Activated naive CD8-positive, alpha-beta T cell treated with anti-CD3 and anti-CD28 coated beads, Interleukin-2, amount 10 ng/mL, durations not matched to agents 7 days and 5 days (primary cell): ENCODE measurements at places on chromosomes 11 and 22. TPM values are rescaled to one million over a fixed set of nuclear protein-coding genes. Genes with fewer than 3 reads are reported as not detected.

GRCh38 chr11:33857933-33858371 lies 33.9 kb downstream of the LMO2 start:
- DNase-seq: peak; percentile 74
- no peak overlapping the region for H3K4me3 ChIP-seq
- no peaks in the 10 kb centered on the region for H3K36me3 ChIP-seq
- H3K4me1 ChIP-seq: no peaks in the 10 kb centered on the region

- H3K27ac ChIP-seq: no peak overlapping the region
- H3K4me3 ChIP-seq: no peak overlapping the region
- no peaks in the 10 kb centered on the region for H3K36me3 ChIP-seq
- no peaks in the 10 kb centered on the region for H3K4me1 ChIP-seq
- DNase-seq: no peak
Observed at GRCh38 chr11:35478471-35479091, 46.8 kb downstream of the PAMR1 start.

- peaks cover 32% of the 10 kb centered on the region for H3K4me1 ChIP-seq
- no peak for DNase-seq
- H3K27ac ChIP-seq: peak overlapping the region; percentile 47
- H3K4me3 ChIP-seq: no peak overlapping the region
Observed at GRCh38 chr11:83069441-83070043, 2.2 kb downstream of the RAB30 start.

DNA sequence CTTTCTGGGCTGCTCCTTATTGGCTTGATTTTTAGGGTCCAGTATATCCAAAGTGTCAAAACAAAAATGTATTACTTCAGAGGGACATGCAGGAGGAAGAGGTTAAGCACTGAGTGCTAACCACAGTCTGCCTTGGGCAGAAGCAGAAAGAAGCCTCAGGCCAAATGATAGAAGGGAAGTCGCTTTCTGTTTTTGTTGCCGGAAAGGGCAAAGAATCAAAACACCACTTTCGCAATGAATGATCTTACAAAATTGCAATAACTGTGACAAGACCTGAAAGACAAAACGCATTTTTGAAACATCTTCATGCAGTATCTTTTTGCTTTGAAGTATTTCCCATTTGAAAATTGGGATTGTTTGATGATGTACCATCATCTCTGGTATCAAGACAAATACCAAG lies 70.1 kb upstream of the PICALM start:
- H3K4me3 ChIP-seq: peak overlapping the region; percentile 69
- peaks cover 43% of the 10 kb centered on the region for H3K4me1 ChIP-seq
- DNase-seq: no peak
- H3K36me3 ChIP-seq: no peaks in the 10 kb centered on the region

- H3K27ac ChIP-seq: no peak overlapping the region
- no peaks in the 10 kb centered on the region for H3K27me3 ChIP-seq
- peaks cover 22% of the 10 kb centered on the region for H3K36me3 ChIP-seq
- H3K4me3 ChIP-seq: no peak overlapping the region
- no peaks in the 10 kb centered on the region for H3K4me1 ChIP-seq
- no peak for DNase-seq
Observed at GRCh38 chr11:95831198-95831883, 41.0 kb downstream of the CEP57 start.

GRCh38 chr11:126781942-126782341 lies 218.6 kb downstream of the KIRREL3 start:
- no peak overlapping the region for H3K27ac ChIP-seq
- no peak overlapping the region for H3K4me3 ChIP-seq
- H3K27me3 ChIP-seq: peaks cover 3% of the 10 kb centered on the region
- H3K36me3 ChIP-seq: no peaks in the 10 kb centered on the region
- H3K4me1 ChIP-seq: no peaks in the 10 kb centered on the region

DNA sequence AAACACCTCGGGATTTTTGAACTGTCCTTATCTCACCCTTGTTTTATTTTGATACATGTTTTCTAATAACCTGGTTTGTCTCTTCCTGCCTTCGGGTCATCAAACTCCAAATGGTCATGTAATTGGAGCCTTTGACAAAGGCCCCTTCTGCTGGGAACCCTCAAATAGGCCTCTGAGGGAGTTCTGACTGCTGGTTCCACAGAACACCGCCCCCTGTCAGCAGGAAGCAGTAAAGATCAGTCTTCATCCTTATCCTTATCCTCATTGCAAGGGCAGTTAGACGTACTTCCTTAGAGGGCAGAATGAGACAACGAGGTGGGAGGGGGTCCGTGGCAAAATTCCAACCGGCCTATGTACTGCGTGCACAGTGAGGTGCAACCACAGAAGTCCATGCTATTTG lies 12.1 kb downstream of the TRIM51 start:
- no peak overlapping the region for H3K4me3 ChIP-seq
- no peaks in the 10 kb centered on the region for H3K36me3 ChIP-seq
- no peaks in the 10 kb centered on the region for H3K27me3 ChIP-seq

DNA sequence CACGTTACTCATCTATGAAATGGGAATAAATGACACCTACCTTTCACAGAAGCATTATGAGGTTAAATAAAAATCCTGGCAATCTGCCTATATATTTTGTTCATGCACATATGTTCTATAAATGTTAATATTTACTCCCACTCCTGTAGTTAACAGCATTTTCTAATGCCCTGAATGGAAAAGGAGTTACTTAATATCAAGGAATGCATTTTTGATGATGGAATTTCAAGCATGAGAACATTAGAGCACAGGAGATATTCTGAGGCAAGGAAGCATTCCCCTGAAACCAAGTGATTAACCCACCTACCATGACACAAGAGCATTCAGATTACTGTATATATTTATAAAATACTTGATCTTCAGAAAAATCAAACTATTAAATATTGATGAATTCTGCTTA lies 102.1 kb downstream of the ARHGAP32 start:
- DNase-seq: no peak
- no peak overlapping the region for H3K4me3 ChIP-seq
- no peak overlapping the region for H3K27ac ChIP-seq
- H3K4me1 ChIP-seq: no peaks in the 10 kb centered on the region
- H3K27me3 ChIP-seq: no peaks in the 10 kb centered on the region
- H3K36me3 ChIP-seq: no peaks in the 10 kb centered on the region

DNA sequence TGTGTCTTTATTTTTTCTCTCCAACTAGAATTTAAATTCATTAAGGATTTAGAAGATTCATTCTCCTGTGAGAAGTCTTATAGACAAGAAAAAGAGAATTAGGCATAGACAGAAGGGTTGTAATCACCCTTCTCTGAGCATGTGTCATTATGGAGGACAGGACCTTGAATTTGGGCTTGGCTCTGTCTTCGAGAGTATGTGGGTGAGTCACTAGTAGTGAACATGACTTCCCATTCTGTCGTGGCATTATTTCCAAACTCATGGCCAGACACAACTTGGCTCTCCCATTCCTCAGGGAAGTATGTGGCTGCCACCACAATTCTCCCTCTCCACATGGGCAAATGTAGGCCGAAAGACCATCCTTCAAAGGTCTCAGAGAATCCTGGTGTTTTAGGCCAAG lies 14.3 kb upstream of the ANKK1 start:
- H3K4me1 ChIP-seq: no peaks in the 10 kb centered on the region
- no peak overlapping the region for H3K4me3 ChIP-seq
- H3K36me3 ChIP-seq: peaks cover 3% of the 10 kb centered on the region
- DNase-seq: no peak
- H3K27ac ChIP-seq: no peak overlapping the region
- no peaks in the 10 kb centered on the region for H3K27me3 ChIP-seq

- H3K27ac ChIP-seq: no peak within 1 kb of the TSS
- H3K36me3 ChIP-seq: no peaks in the 10 kb centered on the region
- peak within 1 kb of the TSS; percentile 69 for H3K4me3 ChIP-seq
- peak; percentile 45 for DNase-seq
- peaks cover 17% of the 10 kb centered on the region for H3K4me1 ChIP-seq
- H3K27me3 ChIP-seq: peaks cover 19% of the 10 kb centered on the region
Observed at GRCh38 chr11:45922425-45923082, at the start of gene LARGE2. Gene LARGE2, plus strand, starts transcription at chr11:45922656. Its CDS starts 227 bp downstream, at chr11:45922883.

GRCh38 chr11:107705027-107705426 lies 6.8 kb downstream of the SLN start:
- no peaks in the 10 kb centered on the region for H3K36me3 ChIP-seq
- peaks cover 23% of the 10 kb centered on the region for H3K27me3 ChIP-seq
- H3K4me3 ChIP-seq: no peak overlapping the region
- no peak for DNase-seq

GRCh38 chr22:37507731-37508130 lies 11.5 kb downstream of the CARD10 start:
- H3K27ac ChIP-seq: no peak overlapping the region
- no peak overlapping the region for H3K4me3 ChIP-seq
- H3K27me3 ChIP-seq: no peaks in the 10 kb centered on the region
- H3K36me3 ChIP-seq: no peaks in the 10 kb centered on the region
- no peak for DNase-seq

DNA sequence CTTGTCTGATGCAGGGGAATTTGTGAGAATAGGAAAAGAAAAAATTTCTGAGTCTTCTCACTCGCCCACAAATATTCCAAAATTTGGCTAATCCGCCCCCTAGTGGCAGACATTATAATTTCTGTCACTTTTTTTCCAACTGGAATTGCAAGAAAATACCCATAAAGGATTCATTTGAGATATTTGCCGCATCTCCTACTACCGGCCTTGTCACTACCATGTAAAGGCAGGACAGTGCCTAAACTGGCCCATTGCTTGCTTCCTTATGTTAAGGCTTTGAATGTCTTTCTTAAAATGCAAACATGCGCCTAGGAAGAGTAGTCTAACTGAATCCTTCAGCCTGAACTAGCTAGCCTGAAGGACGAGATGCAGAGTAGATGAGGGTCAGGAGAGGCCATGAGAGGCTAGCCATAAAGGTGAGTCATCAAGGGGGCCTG lies 9.3 kb upstream of the CEP295 start:
- no peak overlapping the region for H3K27ac ChIP-seq
- DNase-seq: no peak
- H3K4me3 ChIP-seq: no peak overlapping the region
- H3K27me3 ChIP-seq: peaks cover 21% of the 10 kb centered on the region
- H3K4me1 ChIP-seq: peaks cover 2% of the 10 kb centered on the region

GRCh38 chr11:115896084-115896483 lies 391.9 kb upstream of the CADM1 start:
- H3K27ac ChIP-seq: no peak overlapping the region
- H3K4me3 ChIP-seq: no peak overlapping the region
- DNase-seq: no peak
- no peaks in the 10 kb centered on the region for H3K36me3 ChIP-seq

- H3K36me3 ChIP-seq: peaks cover 4% of the 10 kb centered on the region
- DNase-seq: no peak
- H3K4me3 ChIP-seq: no peak overlapping the region
- H3K27me3 ChIP-seq: peaks cover 3% of the 10 kb centered on the region
- H3K4me1 ChIP-seq: peaks cover 14% of the 10 kb centered on the region
- H3K27ac ChIP-seq: no peak overlapping the region
Observed at GRCh38 chr11:61172888-61173287, 11.7 kb upstream of the VPS37C start.

DNA sequence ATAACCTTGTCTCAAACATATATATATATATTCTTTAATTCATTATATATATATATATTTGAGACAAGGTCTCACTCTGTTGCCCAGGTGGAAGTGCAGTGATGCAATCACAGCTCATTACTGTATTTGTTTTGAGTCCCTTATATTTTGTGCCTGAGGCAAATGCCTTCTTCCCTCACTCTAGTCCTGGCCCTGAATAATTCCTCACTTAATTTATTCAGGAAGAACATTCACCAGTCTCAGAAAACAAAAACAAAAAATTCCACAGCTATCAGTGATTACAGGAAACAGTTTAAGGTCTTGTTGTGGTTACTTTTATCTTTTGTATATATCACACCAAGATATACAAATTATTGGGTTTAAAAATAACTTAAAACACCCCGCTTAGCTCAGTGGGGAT lies 155.7 kb downstream of the CWF19L2 start:
- DNase-seq: no peak
- H3K4me1 ChIP-seq: no peaks in the 10 kb centered on the region
- no peak overlapping the region for H3K4me3 ChIP-seq
- no peak overlapping the region for H3K27ac ChIP-seq

- no peak overlapping the region for H3K4me3 ChIP-seq
- DNase-seq: peak; percentile 39
- no peak overlapping the region for H3K27ac ChIP-seq
- no peaks in the 10 kb centered on the region for H3K4me1 ChIP-seq
Observed at GRCh38 chr11:13955971-13956421, 6.5 kb upstream of the SPON1 start.

DNA sequence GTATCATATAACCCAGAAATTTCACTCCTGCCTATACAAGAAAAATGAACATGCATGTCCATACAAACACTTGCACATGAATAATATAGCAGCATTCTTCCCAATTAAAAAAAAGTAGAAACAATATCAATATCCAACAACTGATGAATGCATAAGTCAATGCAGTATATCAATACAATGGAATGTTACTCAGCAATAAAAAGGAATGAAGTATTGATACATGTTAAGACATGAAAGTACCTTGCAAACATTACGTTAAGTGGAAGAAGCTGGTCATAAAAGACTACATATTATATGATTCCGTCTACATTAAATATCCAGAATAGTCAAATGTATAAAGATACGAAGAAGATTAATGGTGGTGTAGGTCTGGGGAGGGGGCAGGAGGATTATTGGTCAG lies 73.9 kb upstream of the DRD2 start:
- no peaks in the 10 kb centered on the region for H3K36me3 ChIP-seq
- H3K27me3 ChIP-seq: peaks cover 17% of the 10 kb centered on the region
- H3K4me3 ChIP-seq: no peak overlapping the region
- no peaks in the 10 kb centered on the region for H3K4me1 ChIP-seq
- H3K27ac ChIP-seq: no peak overlapping the region

The C11orf42 gene
- not detected for total RNA-seq

The TYMP gene
- total RNA-seq: 86.3 TPM

The OR52N4 gene
- 1.8 TPM for total RNA-seq

The CACNA1I gene
- total RNA-seq: 19.0 TPM

The OR5P2 gene
- not detected for total RNA-seq

The CECR2 gene
- total RNA-seq: not detected
